ENCODE measurements at places on chromosomes 5 and 9.

DNA sequence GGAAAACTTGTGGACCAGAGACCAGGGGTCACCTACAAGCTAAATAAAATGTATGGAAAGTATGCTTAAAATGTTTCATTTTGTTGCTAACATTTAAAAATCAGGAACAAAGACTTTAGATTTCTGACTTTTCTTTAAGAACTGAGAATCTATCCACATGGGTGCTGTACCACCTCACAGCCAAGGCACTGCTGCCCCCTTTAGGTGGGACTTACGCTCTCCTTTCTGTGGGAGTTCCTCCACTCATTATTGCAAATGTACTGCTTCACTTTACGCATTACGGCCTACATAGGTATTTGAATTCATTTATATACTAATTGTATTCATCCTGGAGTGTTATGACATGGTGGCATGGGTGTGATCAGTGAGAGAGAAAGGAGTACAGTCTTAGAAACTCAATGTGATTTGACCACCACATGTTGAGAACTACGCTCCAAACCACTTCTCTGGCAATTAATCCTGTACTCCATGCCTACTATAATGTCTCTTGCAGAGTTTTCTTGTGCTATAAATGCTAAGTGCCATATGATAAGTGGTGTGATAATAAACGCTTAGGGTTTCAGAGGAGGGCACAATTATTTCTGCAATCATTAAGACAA, 24.7 kb upstream of the CETN3 start:
- DNase-seq: peak; percentile 57

DNA sequence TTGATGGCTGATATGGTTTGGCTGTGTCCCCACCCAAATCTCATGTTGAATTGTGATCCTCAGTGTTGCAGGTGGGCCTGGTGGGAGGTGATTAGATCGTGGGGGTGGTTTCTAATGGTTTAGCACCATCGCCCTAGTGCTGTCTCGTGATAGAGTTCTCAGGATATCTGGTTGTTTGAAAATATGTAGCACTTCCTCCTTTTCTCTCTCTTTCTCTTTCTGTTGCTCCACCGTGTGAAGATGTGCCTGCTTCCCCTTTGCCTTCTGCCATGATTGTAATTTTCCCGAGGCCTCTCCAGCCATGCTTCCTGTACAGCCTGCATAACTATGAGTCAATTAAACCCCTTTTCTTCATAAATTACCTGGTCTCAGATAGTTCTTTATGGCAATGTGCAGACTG, 111.6 kb downstream of the SREK1 start:
- peak; percentile 46 for DNase-seq

GRCh38 chr5:219460-219863, 1.3 kb downstream of the SDHA start:
- peak; percentile 38 for DNase-seq

- DNase-seq: no peak
Observed at GRCh38 chr9:126330536-126330935, 3.9 kb downstream of the MVB12B start.

DNA sequence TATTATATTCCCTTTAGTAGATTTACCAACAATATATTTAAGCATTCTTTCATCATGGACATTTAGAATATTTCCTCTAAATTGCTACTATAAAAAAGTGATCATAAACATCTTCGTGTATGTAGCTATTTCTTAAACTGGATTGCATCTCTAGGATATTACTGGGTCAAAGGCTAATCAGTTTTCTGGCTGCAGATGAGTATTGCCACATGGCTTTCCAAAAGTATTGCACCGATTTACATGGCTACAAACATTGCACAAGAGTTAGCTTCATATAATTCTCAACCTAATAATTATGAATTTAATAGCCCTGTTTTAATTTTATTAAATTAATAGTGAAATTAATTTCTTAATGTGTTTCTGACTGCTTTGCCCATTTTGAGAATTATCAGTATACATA, 183.4 kb downstream of the DMRT2 start:
- no peak for DNase-seq

- DNase-seq: no peak
Observed at GRCh38 chr5:157308836-157309465, 43.0 kb downstream of the CYFIP2 start.

Measured in KBM-7 (cell line).